ENCODE measurements at places on chromosomes 5 and 9.

- DNase-seq: no peak
Measured at GRCh38 chr5:71623221-71623794, 36.2 kb downstream of the MCCC2 start.

- DNase-seq: peak; percentile 71
Measured at GRCh38 chr9:76634356-76635054, 129.7 kb upstream of the PCA3 start.

GRCh38 chr5:62486672-62487071 lies 74.1 kb downstream of the IPO11 start:
- no peak for DNase-seq

- DNase-seq: no peak
Measured at GRCh38 chr5:174688441-174689354, 35.7 kb upstream of the MSX2 start.

DNA sequence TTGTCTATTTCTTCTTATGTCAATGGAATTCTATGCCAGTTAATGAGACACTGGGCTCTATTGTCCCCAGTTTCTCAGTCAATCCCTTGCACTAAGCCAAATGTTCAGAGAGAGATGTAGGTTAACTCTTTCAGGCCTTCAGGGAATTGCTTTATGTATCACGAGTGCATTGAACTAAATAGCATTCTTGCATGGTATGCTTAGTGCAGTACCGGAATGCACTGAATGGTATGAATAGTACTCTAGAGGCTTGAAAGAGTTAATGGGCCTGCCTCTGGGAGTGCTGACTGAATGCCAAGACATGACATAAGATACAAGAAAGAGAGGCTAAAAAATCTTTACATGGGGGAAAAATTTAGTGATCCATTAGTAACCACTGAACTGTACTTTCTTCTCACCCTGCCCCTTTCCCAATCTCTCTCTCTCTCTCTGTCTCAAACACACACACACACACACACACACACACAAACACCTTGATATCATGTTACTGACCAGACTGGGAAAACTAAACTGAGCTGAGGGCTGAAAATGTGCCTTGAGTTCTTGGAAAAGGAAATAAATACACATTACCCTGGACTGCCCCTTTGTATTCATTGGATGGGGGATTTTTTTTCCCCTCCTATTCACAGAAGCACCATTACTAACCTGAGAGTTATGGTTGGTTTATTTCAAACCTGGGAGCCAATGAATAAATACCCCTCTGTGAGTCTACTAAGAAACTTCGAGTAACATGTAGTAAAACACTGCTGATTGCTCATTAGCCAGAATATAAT lies 35.4 kb upstream of the TMC1 start:
- DNase-seq: peak; percentile 90

DNA sequence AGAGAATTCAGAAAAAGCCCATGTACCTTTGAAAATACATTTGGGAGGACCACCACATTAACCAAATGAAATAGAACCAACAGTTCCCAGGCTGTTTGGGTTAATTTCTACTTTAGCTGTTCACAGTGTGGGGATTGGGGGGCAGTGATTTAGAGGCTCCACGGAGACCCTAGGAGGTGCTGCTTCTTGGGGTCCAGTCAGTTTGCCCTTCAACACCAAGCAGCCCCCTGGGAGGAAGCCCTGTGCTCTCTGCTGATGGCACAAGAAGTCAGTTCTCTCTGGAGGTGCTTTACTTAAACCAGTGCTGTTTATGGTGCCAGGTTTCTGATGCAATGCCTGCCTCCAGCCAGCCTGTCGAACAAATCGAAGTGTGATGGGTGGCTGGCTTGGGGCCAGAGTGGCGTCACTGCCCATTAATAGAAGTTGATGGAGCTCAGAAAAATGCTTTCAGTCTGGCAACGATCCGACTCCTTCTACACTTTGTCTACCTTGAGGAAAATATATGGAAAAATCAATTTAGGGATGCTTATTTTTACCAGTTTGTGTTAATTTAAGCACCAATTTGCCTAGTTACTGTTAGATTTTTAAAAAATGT lies 134.0 kb downstream of the SNX18 start:
- peak; percentile 47 for DNase-seq

DNA sequence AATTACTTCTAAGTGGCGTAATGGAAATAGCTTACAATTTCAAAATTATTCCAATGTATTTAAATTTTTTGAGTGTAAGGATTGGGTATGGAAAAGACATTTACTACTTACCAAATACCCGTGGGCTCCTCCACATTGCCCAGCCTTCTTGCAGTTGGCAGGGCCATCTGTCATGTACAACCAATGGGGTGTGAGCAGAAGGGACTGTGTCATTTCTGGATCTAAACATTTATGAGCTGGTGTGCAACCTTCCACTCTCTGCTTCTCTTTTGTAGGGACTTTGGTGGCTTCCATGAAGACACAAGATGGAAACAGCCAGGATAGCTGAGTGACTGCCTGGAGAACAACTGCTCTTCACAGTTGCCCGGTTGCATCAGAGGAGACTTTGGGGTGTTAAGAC lies 40.8 kb downstream of the FRMD3 start:
- no peak for DNase-seq

GRCh38 chr5:170483701-170484458 lies 19.9 kb upstream of the KCNIP1 start:
- no peak for DNase-seq

DNA sequence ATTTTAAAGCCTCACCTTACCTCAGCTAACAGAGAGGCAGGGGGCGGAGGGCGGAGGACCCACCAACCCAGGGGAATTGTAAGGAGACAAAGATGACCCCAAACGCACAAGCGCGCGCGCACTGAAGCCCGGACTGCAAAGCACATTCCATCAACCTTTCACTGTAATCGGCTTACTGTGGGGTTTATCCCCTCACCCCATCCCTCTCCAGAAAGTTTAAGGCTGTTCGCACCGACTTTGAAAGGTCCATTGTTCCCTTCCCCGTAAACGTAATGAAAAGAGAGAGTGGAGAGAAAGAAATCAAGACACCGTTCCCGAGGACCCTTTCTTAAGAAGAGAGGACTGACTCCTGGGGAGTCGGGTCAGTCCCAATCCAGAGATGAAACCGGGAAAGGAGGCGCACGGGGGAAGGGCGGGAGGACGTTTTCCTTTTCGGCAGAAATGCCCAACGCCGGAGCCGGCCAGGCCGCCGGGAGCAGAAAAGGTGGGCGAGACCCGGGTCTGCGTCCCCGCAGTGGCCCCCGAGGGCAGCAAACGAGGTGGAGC lies 464 bp downstream of the CEMIP2 start:
- DNase-seq: peak; percentile 33

- DNase-seq: no peak
Measured at GRCh38 chr5:69491838-69492390, 676 bp upstream of the OCLN start.

DNA sequence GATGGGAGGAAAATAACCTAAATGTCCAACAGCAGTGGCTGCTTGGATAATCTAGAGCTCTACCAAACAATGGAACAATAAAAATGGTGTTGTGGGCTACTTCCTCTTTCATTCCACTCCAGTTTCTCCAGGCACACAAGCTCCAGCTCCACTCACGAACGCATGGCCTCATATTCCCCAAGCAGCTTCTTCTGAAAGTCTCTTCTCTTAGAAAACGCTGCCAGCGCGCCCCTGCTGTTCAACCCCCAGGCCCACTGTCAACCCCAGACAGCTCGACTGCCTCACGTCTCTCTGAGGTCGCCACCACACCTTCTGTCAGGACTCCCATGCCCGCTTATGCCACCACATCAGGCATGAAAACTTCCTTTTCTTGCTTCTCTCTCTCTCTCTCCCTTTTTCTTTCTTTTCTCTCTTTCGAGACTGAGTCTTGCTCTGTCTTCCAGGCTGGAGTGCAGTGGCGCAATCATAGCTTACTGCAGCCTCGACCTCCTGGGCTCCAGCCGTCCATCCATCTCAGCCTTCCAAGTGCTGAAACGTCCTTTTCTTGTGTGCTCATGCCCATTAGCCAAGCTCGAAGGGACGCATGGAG lies 16.2 kb downstream of the OR2V2 start:
- no peak for DNase-seq

DNA sequence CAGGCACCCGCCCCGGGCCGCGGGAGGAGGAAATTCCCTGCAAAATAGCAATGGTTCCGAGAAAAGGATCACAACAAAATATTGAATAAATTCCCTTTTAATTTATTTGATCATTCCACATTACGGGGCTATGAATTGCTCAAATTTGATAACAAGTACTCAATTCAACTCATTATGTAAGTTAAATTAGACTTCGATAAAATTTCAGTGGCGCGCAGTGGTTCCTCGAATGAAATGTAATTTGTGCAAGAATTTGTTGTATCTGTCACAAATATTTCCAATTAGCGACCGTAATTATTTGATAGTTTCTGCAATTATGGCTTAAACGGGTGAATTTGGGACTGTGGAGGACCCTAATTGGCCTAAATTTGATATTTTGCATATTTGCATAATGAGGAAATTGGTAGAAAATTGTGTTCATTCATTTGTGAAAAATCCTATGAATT lies 76.0 kb upstream of the TBCA start:
- no peak for DNase-seq

- peak; percentile 70 for DNase-seq
Measured at GRCh38 chr5:14399054-14399692, 182.4 kb upstream of the OTULINL start.

GRCh38 chr5:69276422-69277174 lies 41.9 kb downstream of the CDK7 start:
- peak; percentile 75 for DNase-seq

DNA sequence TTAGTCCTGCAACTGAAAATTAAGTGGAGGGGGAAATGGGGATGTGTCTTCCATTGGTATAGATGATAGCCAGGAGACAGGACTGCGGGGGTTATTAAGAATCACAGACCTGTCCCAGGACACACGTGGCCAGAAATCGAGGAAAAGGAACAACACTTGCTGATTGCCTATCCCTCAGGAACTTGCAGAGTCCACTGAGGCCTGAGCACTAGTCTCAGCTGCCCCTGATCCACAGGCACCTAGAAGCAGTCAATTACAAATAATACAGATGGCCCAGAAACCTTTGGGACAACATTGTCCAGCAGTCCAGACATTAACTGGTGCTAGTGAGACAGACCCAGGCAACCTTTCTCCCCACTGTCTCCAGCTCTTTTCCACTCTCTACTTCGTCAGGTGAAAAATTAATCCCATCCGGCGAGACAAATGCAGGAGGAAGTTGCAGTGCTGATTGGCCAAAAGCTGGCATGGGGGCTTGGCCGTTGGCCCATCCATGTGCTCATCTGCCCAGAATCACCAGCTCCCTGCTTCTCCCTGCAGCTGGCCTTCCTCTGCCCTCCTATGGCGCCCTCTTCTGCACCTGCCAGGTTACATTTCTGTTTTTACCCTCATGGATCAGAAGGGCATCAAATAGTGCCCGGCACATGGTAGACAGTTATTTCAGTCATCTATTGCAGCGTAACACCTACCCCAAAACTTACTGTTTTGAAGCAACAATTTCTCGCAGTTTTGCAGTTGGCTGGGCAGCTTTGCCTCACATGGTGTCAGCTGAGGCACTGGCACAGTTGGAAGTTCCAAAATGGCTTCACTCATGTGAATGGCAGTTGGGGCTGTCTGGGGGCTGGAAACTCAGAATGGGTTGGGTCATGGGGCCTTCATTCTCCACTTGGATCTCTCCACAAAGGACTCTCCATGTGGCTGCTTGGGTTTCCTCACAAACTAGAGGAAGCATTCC lies 3.6 kb upstream of the B4GALT1 start:
- no peak for DNase-seq

DNA sequence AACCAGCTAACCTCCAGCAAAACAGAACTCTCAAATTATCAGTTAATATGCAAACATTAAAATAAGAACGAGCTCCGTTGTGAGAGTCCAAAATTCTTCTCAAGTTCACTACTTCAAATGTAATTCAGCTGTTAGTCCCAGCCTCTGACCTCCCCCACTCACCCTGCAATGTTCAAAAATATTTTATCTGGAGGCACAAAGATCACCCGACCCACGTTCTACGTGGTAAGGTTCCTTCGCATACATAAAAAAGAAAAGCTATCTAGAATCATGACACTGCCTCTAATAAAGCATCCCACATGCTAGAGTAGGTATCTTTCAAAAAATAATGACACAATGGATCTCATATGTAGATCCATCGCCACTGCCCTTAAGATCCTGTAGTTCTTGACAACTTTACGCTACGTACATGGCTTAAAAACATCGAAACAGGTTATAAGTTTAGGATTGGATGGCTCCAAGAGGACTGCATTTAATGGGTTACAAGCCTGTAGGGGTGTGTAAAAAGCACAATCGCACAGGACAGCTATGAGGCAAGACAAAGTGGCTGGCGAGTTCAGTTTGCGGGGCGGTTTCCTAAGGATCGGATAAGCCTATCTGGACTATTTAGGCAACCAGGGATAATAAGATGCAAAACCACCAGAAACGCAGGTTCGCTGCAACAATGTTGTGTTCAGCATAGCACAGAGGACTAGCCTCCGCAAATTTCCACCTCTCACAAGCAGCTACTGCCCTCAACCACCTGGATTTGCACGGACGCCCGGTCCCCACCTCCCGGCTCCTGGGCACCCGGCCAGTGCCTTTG lies 969 bp downstream of the CLK4 start:
- peak; percentile 9 for DNase-seq

- DNase-seq: peak; percentile 98
Measured at GRCh38 chr9:134811673-134812342, 68.8 kb upstream of the FCN2 start.

DNA sequence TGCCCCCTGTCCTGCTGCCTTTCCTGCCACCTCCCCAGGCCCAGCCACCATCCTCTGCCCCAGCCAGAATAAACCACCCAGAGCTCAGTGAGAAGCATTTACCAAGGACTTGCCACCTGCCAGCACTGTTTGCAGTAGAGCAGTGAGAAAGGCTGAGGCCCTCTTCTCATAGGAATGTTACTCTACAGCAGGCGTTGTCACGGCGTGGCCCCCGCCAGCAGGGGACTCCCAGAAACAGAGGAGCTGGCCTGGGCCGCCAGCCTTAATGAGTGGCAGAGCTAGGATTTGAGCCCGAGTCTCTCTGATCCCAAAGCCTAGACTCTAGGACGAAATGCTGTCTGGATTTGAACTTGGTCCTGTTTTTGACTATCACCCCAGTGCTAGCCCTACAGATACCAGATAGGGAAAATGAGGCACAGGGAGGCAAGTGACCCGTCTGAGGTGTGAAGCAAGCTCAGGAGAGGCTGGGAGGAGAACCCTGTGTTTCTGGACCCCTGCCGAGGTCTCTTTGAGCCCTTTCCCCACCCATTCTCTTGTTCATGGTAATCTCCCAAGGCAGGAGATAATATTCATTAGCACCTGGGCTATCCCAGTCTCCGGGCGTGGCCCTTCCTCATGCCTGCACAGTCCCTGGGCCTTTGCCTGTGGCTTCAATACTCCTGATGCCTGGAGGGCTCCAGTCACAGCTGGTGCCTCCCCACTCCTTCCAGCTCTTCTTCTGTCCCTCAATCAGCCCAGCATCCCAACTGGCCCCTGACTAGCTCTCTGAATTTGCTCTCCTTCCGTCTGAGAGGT lies 30.7 kb downstream of the HRH2 start:
- DNase-seq: no peak

- no peak for DNase-seq
Measured at GRCh38 chr9:26812217-26812616, 80.4 kb downstream of the CAAP1 start.

Measured in fibroblast of skin of scalp (primary cell).